ENCODE measurements at places on chromosomes 3 and 15. TPM values are rescaled to one million over a fixed set of nuclear protein-coding genes. Genes with fewer than 3 reads are reported as not detected.

The PLSCR5 gene
- not detected for total RNA-seq

The SCG3 gene
- total RNA-seq: not detected

The DMXL2 gene
- 8.3 TPM for total RNA-seq

The LSM3 gene
- total RNA-seq: 23.5 TPM

The DNAH12 gene
- total RNA-seq: under 0.01 TPM

The SLC15A2 gene
- total RNA-seq: not detected

The CYP11A1 gene
- not detected for total RNA-seq

The GOLGA8K gene
- not detected for total RNA-seq

The GPR27 gene
- not detected for total RNA-seq

The LRRC31 gene
- total RNA-seq: not detected

The LMOD3 gene
- not detected for total RNA-seq

The FMN1 gene
- under 0.01 TPM for total RNA-seq

The ST3GAL6 gene
- total RNA-seq: 28.8 TPM

The GNB4 gene
- 35.8 TPM for total RNA-seq

The GNAT1 gene
- total RNA-seq: not detected

The ADCY5 gene
- not detected for total RNA-seq

The ZNF80 gene
- total RNA-seq: not detected

The KLHL40 gene
- total RNA-seq: not detected

The CD200R1 gene
- not detected for total RNA-seq

The TCAIM gene
- 26.8 TPM for total RNA-seq

The PLAAT1 gene
- total RNA-seq: 0.60 TPM

The HEG1 gene
- 41.0 TPM for total RNA-seq

The MUSTN1 gene
- total RNA-seq: not detected

The SCN5A gene
- total RNA-seq: 5.5 TPM

The A4GNT gene
- total RNA-seq: not detected

The CEP152 gene
- total RNA-seq: 4.4 TPM

The ENTPD3 gene
- total RNA-seq: not detected

The FBXW12 gene
- total RNA-seq: not detected

The OXTR gene
- total RNA-seq: under 0.01 TPM

The ACTC1 gene
- not detected for total RNA-seq

The ST8SIA2 gene
- total RNA-seq: not detected

The PCOLCE2 gene
- total RNA-seq: not detected

The FAM107A gene
- 83.0 TPM for total RNA-seq

The ALDH1L1 gene
- not detected for total RNA-seq

The CACNA2D3 gene
- total RNA-seq: not detected

The UTS2B gene
- total RNA-seq: 0.53 TPM

The NR2E3 gene
- not detected for total RNA-seq

The TTLL13 gene
- total RNA-seq: 0.20 TPM

The SERINC4 gene
- 0.05 TPM for total RNA-seq

The SLC38A3 gene
- not detected for total RNA-seq

The EAF1 gene
- 14.3 TPM for total RNA-seq

The TMOD2 gene
- 8.0 TPM for total RNA-seq

The TICRR gene
- 6.0 TPM for total RNA-seq

The LMLN gene
- 3.7 TPM for total RNA-seq

The KNG1 gene
- total RNA-seq: not detected

The ZXDC gene
- total RNA-seq: 11.4 TPM

The STRIT1 gene
- not detected for total RNA-seq

The POLQ gene
- total RNA-seq: 5.8 TPM

The SMCO1 gene
- total RNA-seq: not detected

The SLCO2A1 gene
- total RNA-seq: 5.6 TPM

The SOX14 gene
- not detected for total RNA-seq

The TMEM62 gene
- 18.9 TPM for total RNA-seq

The EFCAB12 gene
- total RNA-seq: not detected

The HYAL1 gene
- 9.8 TPM for total RNA-seq

The SHF gene
- 0.64 TPM for total RNA-seq

Data from mammary microvascular endothelial cell (primary cell).